Hematopoietic multipotent progenitor cell treated with erythropoietin and hydrocortisone succinate and interleukin-3 and kit ligand, for 6 days (in vitro differentiated cells): ENCODE measurements at places on chromosomes 2 and 18.

DNA sequence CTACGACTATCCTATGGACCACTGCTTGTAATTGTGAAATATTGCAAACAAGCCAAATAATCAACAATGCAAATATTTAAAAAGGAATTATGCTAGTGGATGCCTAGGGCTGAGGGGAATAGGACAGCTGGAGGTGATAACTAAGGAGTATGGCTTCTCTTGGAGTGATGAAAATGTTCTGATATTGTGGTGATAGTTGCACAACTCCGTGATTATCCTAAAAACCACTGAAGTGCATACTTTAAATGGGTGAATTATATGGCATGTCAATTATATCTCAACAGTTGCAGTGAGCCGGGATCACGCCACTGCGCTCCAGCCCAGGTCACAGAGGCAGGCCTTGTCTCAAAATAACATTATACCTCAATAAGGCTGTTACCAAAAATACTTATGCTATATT, 125.1 kb upstream of the SH3BP4 start:
- no peak for DNase-seq

DNA sequence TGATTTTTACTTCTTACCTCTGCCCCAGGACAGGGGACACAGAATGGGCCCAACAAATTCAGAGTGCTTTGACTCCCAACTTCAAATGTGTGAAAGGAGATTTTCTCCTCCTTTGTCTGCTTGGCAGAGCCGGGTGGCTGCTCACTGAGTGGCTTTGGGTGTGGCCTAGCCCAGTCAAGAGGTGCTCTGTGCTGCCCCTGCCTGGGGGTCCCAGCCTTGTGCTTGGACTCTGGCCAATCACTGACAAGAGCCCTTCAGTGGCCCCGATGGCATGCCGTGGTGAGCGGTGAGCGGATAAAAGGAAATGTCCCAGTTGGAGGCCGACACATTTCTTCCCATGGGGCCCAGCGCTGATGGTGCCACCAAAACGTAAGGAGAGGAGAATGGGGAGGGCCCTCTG, 259.2 kb downstream of the CELF4 start:
- DNase-seq: no peak

DNA sequence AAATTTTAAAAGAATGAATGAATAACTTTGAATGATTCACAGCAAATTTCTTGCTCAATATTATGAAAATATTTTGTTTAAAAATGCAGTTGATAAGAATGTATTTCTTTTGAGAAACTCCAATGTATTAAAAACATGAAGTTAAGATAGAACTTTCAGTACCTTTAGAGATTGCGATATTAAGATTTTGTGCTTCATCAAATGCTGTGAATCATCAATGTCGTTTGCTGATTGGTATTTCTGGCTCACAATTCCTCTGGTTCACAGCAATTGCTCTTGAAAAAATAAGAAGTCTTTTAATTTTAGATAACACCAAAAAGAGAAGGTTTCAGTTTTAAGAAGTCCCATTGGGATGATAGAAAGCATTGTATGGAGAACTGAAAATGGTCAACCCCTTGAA, 228.7 kb downstream of the IKZF2 start:
- no peak for DNase-seq

DNA sequence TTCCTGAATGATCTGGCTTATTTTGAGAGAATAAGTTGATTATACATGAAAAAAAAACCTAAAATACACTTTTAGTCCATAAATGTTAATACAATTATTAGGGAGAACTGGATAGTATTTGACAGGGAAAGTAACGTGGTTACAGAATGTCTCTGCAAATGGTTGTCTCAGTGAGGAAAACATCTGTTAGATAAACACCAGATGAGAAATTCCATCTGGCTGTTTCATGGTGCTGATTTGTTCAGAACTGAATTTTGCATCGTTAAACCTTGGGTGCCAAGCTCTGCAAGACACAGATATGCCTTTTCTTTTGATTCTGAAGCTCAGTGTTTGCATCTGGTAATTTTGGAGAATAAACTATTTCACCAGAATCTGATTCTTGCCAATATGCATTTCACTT, 90.4 kb downstream of the SCN3A start:
- DNase-seq: no peak

DNA sequence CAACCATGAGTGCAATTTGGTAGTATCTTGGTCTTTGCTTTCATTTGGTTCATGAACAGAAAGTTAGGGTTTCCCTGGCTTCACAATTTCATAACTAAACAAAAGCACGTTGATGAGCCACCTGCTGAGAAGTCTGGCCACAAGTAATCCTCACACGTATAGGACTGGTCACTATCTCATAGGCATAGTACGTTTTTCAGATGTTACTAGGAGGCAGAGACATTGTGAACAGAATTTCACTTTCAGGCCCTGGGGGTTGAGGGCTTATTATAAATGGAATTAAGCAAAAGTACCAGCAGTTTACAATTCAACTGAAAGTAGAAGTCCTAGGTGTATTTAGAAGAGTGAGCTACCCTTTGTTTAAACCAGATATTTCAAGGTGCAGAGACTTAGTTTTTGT, 277.1 kb downstream of the ALPK2 start:
- no peak for DNase-seq

- DNase-seq: no peak
Observed at GRCh38 chr2:62465741-62466502, 40.1 kb downstream of the TMEM17 start.

DNA sequence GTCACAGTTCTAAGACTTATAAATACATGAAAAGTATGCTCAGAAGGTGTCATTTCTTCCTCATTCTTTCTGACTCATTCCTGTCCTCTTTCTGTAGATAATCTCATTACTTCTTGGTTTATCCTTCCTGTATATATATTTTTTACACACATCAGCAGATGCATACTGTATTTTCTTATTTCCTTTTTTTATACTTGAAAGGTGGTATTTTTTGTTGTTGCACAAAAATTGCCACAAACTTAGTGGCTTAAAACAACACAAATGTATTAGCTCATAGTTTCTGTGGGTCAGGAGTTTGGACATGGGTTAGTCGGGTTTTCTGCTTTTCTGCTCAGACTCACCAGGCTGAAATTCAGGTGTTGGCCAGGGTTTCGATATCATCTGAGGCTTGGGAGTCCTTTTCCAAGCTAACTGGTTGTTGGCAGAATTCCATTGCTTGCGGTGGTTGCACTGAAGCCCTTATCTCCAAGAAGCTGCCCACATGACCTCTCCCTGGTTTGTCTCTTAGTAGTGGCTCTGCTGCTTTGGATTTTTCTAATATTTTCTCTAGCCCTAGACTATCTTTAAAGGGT, 162.6 kb downstream of the FMNL2 start:
- DNase-seq: peak; percentile 89

- peak; percentile 36 for DNase-seq
Observed at GRCh38 chr2:113979191-113980128, 89.6 kb downstream of the ACTR3 start.

- DNase-seq: peak; percentile 14
Observed at GRCh38 chr2:29329899-29330298, 214.7 kb downstream of the CLIP4 start.

DNA sequence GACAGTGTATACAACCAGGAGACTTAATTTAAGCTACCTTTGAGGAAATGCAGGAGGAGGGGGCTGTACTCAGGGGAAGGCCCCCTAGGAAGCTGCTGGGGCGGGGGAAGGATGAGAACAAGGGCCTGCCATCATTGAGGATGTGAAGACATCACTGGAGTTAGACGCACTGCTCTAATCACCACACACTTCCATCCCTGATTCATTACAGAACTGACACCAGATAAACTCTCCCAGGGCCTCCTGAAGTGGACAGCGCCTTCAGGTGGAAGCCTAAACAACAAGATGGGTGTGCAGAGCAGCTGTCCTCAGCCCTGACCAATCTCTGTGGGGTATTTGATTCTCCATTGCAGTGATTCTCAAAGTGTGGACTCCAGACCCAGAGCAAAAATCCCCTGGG, 30.6 kb upstream of the SLC35G4 start:
- no peak for DNase-seq

DNA sequence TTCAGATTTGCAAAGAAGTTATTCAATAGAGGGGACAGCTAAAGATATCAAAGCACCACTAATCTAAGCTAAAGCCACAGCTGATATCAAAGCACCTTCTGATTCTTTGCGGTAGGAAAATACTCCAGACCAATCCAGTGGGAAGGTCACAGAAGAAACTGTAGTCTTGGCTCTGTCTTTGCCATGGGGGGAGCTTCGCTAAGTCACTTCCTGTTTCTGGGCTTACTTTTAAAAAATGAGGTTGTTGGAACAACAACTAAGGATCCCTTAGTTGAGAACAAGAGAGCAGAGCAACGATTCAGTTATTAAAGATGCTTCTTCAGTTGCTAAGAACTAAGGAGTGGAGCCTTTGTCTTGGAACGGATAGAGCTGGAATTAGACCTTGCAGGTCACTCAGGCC, 12.2 kb downstream of the LPIN1 start:
- no peak for DNase-seq

- DNase-seq: peak; percentile 80
Observed at GRCh38 chr18:3631887-3632286, 181.9 kb downstream of the TGIF1 start.

DNA sequence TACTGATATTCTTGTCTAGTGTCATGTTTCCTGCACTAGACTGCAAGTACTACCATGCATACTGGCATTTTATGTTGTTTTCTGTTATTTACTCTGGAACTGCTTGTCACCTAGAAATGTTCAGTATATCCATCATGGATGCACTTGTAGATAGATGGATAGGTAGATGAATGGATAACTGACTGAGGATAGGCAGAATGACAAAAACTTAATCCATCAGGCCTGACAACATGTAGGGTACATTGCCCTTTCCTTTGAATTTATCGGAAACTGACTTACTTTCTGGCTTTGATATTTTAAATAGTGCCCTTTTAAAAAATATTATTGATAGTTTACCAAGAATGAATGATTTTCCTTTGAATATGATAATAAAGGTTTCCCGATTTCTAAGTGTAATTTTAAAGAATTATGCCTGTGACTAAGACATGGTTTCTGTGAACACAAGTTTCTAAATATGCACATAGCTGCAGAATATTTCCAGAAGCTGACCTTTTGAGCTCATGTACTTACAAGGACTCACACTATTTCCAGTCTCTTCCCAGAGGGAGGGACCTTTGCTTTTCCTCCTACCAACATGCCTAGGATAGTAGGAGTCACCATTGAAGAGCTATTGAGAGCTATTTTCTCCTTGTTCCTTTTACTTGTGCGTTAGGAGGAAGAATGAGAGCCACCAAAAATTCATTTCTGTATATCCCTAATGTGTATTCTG, 81.3 kb downstream of the ANKRD12 start:
- DNase-seq: no peak

- DNase-seq: peak; percentile 61
Observed at GRCh38 chr2:174667250-174667860, 69.8 kb upstream of the WIPF1 start.

- DNase-seq: peak; percentile 72
Observed at GRCh38 chr2:26922405-26923188, 47.8 kb upstream of the MAPRE3 start.

DNA sequence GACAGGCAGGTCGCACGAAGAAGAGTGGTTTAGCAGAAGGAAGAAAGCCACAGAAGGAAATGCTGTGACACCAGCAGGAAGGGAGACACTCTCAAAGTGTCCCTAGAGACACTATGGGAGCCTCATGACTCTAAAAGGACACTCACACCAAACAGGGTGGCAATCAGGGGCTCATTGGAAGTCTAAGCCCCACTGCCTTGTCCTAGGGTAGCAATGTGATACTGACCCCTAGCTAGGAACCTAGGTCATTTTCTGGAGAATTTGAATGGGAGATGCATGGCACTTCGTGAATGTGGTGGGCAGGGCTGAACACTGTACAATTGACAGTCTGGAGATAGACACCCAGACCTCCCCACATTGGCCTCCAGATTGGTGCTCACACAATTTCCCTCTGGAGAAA, 385.0 kb downstream of the EIPR1 start:
- no peak for DNase-seq

DNA sequence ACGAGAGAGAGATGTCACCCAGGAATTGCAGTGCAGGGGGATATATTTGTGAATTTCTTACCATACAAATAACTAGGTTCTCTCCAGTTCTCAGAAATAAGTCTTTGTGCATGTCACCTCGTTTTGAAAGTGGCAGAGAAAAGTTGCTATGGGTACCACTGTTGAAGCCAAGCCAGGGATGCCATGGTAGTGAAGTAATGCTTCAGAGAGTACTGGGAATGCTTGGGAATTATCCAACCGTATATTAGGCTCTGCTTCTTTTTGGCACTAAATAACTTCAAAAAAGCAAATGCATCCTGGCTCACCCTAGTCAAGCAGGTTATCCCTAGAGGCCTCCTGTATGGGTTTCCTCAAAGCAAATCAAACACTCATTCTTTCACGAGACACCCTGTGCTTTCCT, 50.7 kb upstream of the DDX18 start:
- no peak for DNase-seq

DNA sequence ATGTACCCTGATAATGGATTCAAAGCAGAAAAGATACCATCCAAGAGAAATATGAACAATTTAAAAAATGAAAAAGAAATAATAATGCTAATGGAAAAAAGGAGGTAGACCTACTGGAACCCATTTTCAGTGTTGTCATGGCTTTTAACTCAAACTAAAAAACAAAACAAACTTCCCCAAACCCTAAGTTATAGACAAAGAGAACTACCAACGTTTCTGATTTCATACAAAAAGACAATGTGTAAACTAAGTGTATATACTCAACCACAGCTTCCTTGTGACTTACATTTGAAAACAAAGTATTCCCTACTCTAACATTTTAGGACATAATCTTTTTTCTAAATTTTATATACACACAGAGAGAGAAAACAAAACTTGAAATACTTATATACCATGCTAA, 45.9 kb downstream of the ACVR1 start:
- no peak for DNase-seq

GRCh38 chr2:99651930-99652670, 162.3 kb upstream of the REV1 start:
- DNase-seq: no peak

GRCh38 chr2:99444222-99444621, 45.6 kb downstream of the REV1 start:
- DNase-seq: no peak

GRCh38 chr18:48943333-48943732, 7.4 kb downstream of the SMAD7 start:
- no peak for DNase-seq

GRCh38 chr2:211946960-211947359, 591.6 kb downstream of the ERBB4 start:
- no peak for DNase-seq

DNA sequence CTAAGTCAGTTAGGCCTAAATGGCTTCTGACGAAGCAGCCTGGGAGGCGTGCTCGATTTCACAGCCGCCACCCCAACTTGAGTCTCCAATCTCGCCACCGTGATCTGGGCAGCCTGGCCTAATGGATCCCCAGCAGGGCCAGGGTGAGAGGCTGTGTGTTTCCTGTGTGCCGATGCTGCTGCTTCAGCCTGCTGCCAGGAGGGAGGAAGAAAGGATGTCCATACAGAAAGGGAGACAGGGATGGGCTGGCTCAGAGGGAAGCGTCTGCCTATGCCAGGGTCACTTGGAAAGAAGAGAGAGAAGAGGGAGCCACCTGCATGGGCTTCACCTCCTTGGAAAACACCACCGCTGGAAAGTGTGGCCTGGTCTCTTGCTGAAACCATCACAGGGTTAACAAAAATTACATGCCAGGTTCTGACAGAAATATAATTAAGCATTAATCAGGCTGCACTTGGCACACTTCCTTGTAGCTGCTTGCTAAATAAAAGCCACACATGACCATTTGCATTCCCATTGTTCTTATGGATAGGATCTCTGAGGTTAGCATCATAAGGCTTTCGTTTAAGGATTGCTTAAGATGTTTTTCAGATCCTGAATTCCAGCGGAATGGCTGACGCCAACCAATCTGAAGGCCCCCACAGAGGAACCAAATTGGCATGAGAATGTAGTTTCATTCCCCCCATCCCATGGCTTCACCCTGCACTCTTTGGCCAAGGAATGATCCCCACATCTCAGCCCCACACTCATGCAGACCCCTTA, 108.8 kb upstream of the SLC1A4 start:
- DNase-seq: no peak

GRCh38 chr18:28152754-28153153, 24.2 kb downstream of the CDH2 start:
- no peak for DNase-seq
